ENCODE measurements at places on chromosomes 16 and 17. TPM values are rescaled to one million over a fixed set of nuclear protein-coding genes. Genes with fewer than 3 reads are reported as not detected.
A peak's percentile ranks its signal among the peaks of the same experiment; 100 is the strongest.

- DNase-seq, result no peak
- H3K36me3 ChIP-seq, result no peaks in the 10 kb centered on the region
- peaks cover 7% of the 10 kb centered on the region for H3K4me1 ChIP-seq
Observed at GRCh38 chr17:1192911-1193699, 13.3 kb upstream of the ABR start.

DNA sequence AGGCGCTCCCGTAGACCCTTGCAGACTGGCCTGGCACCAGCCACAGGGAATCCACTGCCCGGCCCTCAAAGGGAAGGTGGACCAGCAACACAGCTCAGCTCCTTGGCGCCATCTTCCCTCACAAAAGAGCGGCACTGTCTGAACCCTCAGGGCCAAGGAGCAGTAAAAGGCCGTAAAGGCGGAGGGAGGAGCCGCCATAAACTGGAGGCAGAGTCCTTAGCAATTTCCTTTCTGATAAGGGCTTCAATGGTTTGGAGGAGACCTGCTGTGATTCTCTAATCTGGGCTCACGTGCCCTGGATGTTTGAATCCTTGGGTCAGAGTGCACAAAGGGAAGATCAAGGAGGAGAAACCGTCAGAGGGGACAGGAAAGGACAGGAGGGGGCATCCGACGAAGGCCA is 15.5 kb upstream of the AXIN2 start:
- no peak overlapping the region for H3K27ac ChIP-seq
- H3K36me3 ChIP-seq, result no peaks in the 10 kb centered on the region
- H3K4me3 ChIP-seq, result no peak overlapping the region
- H3K27me3 ChIP-seq, result no peaks in the 10 kb centered on the region
- H3K4me1 ChIP-seq, result peaks cover 4% of the 10 kb centered on the region

TMC8 gene
- 110 TPM for total RNA-seq

PRR15L gene
- not detected for total RNA-seq

GRCh38 chr17:2023692-2024571 is 1.2 kb downstream of the RTN4RL1 start:
- peak overlapping the region; percentile 53 for H3K4me3 ChIP-seq
- no peaks in the 10 kb centered on the region for H3K36me3 ChIP-seq
- peaks cover 30% of the 10 kb centered on the region for H3K27me3 ChIP-seq

DNA sequence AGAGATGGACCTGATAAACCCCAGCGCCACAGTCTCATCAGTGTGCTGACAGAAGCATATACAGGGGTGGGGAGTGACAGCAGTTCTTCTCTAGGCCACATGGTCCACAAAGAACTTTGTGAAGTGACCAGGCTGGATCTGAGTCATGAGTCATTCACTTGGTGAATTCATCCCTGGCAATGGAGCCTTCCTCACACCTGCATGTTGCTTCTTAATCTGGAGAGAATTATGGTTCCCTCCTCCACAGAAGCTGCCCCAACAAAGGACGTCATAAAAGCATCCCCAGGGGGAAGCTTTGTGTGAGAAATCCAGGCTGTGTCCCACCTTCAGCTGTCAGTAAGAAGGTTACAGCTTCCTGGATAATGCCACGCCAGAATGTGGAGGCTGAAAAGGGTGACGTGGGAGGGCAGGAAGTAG is 215.6 kb upstream of the MAF start:
- no peak overlapping the region for H3K27ac ChIP-seq
- H3K4me1 ChIP-seq, result no peaks in the 10 kb centered on the region
- no peaks in the 10 kb centered on the region for H3K27me3 ChIP-seq
- no peaks in the 10 kb centered on the region for H3K36me3 ChIP-seq

AOC3 gene
- total RNA-seq, result 2.6 TPM

DNA sequence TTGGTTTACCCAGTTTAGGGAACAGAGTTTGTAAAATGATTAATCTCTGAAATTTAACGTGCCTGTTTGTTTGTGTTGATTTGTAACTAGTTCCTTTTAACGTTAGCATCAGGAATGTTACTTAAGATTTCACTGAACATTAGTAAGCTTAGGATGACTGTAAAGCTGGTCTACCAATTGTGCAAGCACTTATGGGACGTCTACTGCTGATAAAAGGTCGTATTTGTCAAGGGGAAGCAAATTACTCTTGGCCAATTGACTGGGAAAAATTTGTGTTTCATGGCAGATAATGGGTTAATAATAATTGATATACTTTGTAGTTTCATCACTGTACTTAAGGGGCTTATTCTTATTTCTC is 11.8 kb downstream of the METTL9 start:
- peaks cover 78% of the 10 kb centered on the region for H3K4me1 ChIP-seq
- DNase-seq, result no peak
- H3K27ac ChIP-seq, result no peak overlapping the region
- no peaks in the 10 kb centered on the region for H3K27me3 ChIP-seq
- no peak overlapping the region for H3K4me3 ChIP-seq

- H3K36me3 ChIP-seq, result peaks cover 2% of the 10 kb centered on the region
- H3K27me3 ChIP-seq, result no peaks in the 10 kb centered on the region
- no peak overlapping the region for H3K4me3 ChIP-seq
- peaks cover 11% of the 10 kb centered on the region for H3K4me1 ChIP-seq
- H3K27ac ChIP-seq, result no peak overlapping the region
- no peak for DNase-seq
Observed at GRCh38 chr17:57514614-57515013, 230.5 kb downstream of the CCDC182 start.
